Renal pelvis (tissue), 12 donors: ENCODE measurements at places on chromosomes 3 and 15.

DNA sequence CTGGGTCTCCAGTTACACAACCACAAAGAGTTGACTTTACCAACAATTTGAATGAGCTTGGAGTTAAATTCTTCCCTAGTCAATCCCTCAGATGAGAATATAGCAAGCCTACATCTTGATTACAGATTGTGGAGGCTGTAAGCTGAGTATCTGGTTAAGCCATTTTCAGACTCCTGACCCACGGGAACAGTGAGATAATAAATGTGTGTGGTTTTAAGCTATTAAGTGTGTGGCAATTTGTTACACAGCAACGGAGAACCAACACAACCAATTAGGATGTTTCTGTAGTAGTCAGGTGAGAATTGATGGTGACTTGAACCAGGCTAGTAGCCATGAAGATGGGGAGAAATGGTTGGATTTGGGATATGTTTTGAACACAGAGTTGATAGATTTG is 37.7 kb upstream of the SLC4A7 start:
- no peak for DNase-seq

DNA sequence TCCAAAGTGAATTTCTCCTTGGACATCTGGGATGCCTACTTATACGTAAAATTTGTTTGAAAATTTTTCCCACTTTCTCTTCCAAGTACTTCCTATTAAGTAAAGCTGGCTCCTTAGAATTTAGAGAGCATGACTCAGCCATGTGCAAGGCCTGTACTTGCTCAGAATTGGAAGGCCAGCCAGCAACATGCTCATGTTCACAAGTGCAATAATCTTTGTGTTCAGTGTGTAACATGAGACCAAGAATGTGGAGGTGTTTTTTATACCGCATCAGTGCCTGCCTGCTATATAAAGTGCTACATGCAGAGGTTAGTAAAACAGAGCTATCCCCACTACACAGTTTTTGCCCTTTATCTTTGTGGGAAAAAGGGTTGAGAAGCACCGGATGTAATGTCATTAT is 151.9 kb upstream of the FEZF2 start:
- DNase-seq: peak; percentile 74

- DNase-seq: no peak
These were observed 88.8 kb downstream of the HES1 start for GRCh38 chr3:194224471-194225417.

GRCh38 chr3:186946756-186947375 is 16.5 kb downstream of the ST6GAL1 start:
- no peak for DNase-seq

DNA sequence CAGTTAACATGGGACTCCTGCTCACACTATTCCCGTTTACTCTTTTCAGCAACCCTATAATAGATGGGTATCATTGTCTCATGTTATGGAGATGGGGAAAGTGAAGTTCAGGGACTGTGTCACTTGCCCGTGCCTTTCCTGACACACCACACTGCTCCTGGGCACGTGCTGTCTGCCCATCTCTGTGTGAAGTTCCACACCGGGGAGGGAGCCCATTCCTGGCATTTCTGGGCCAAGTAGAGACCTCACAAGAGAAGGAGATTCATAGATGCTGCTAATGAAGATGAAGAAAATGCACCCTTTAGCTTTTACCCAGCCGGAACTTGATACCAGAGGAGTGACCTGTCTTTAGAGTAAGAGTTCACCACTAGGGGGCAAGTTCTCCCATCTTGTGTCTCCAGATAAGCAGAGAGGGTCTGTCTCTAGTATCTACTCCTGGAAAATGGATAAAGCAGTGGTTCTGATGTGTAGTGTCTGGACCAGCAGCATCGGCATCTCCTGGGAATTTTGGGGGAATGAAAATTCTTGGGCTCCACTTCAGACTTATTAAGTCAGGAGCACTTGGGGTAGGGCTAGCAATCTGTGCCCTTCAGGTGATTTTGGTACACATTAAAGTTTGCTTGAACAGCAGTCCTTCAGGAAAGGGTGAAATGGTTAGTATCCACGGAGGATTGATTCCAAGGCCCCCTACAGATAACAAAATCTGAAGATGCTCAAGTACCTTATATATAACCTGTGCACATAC is 2.0 kb upstream of the TOPBP1 start:
- DNase-seq: peak; percentile 67
